CD4-positive, alpha-beta T cell (primary cell): ENCODE measurements at places on chromosomes 1 and 21.

DNA sequence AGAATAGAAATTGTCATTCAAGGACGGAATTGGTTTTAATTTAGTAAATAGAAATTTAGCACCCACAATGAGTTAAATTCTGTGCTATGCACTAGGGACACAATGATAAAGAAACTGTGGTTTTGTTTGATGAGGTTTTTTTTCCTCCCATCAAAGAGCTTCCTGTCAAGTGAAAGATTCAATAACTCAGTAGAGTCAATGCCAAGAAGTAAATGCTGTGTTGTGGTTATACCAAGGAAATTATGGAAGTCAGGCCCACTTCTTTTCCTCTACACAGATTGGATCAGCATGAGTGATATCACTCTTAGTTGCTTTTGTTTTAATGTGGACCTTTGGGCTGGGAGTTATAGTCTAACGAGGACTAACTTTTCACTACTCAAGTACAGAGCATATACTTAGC lies 1269.6 kb upstream of the ADGRL2 start:
- no peak for DNase-seq
- no peak overlapping the region for H3K27ac ChIP-seq
- H3K4me3 ChIP-seq: no peak overlapping the region
- H3K27me3 ChIP-seq: no peaks in the 10 kb centered on the region
- no peaks in the 10 kb centered on the region for H3K4me1 ChIP-seq

GRCh38 chr1:224267925-224268324 lies 62.0 kb downstream of the NVL start:
- H3K27me3 ChIP-seq: no peaks in the 10 kb centered on the region
- H3K36me3 ChIP-seq: peaks cover 19% of the 10 kb centered on the region
- DNase-seq: no peak
- no peak overlapping the region for H3K4me3 ChIP-seq

DNA sequence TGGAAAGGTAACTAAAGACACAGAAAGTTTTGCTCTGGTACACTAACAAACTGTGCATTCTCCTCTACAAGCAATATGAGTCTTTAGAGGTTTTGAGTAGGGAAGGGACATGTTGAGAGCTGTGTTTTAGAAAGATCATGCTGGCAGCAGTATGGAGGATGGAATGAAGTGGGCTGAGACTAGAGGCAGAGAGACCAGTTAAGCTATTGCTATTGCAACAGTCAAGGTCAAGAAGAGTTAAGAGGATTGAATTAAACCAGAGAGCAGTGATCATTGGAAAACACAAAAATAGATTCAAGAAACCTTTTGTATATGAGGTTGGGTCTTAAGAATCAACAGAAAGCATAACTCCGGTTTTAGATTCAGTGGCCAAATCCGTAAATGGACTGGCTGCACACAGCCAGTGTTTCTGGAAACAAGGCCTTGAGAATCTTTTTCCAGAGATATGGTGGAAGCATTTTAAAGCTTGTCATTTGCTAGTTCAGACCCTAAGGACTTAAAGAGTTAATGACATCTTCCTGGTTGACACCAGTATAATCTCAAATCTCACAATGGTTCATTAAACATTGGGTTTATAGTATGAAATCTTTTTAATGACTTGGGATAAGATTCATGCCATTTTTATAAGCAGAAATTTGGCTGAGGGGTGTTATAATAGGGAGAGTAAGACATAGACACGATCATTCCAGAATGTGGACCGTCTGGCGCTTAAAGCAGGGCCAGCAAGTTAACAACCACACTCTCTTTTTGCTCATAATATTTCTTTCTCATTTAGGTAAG lies 177.9 kb downstream of the NR5A2 start:
- no peak for DNase-seq
- no peaks in the 10 kb centered on the region for H3K27me3 ChIP-seq
- no peaks in the 10 kb centered on the region for H3K36me3 ChIP-seq
- H3K27ac ChIP-seq: no peak overlapping the region
- no peaks in the 10 kb centered on the region for H3K4me1 ChIP-seq
- no peak overlapping the region for H3K4me3 ChIP-seq

DNA sequence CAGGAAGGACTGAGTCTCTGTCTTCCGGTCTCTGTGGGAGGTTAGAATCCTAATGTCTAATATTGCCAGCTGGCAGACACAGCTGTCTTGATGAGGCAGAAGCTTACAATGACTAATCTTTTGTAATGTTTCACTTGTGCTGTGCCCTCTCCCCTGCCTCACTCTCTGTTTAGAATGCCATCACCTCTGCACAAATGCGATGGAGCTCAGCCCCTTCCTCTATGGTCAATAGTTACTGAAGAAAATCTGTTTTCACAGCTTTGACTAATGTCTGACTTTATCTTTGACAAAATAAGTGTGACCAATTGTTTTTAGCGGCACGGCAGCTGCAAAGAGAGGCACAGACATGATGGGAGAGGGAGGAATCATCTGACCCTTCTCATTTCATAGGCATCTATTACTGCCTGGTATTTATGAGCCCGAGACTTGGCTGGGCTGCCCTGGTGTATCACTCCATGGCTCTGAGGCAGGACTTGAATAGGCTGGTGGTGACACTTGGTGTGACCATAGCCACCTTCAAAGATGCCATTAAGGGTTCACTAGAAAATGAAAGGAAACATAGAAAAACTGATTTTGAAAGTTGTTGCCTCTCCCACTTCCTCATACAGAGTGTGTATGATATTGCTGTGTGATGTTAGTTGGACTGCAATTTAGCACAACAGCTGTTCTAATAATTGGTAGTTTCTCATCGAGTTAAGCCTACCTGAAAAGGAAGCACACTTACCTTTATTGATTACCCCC lies 163.2 kb upstream of the NBPF11 start:
- H3K4me3 ChIP-seq: no peak overlapping the region
- no peak overlapping the region for H3K27ac ChIP-seq
- H3K36me3 ChIP-seq: no peaks in the 10 kb centered on the region
- DNase-seq: no peak
- H3K4me1 ChIP-seq: peaks cover 16% of the 10 kb centered on the region

DNA sequence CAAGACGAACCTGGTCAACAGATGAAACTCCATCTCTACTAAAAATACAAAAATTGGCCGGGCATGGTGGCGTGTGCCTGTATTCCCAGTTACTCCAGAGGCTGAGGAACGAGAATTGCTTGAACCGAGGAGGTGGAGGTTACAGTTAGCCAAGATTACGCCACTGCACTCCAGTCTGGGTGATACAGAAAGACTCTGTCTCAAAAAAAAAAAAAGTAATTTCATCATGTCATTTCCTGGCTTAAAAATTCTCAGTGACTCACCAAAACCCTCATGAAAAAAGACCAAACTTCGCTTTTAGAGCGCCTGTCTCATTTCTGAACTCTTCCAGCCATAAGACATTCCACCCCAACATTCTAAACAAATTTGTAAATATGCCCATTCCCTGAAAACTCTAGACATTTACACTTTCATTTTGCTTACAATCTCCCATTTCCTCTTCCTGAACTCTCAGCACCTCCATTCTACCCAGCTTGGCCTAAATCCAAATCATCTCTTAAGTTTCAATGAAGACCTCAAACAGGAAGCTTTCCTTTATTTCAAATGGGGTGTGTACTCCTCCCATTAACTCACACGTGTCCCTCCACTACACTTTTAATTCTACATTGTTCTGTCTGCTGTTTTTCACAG lies 50.5 kb upstream of the PRRC2C start:
- DNase-seq: no peak
- H3K27ac ChIP-seq: peak overlapping the region; percentile 32
- no peaks in the 10 kb centered on the region for H3K36me3 ChIP-seq
- no peaks in the 10 kb centered on the region for H3K27me3 ChIP-seq
- peaks cover 11% of the 10 kb centered on the region for H3K4me1 ChIP-seq

DNA sequence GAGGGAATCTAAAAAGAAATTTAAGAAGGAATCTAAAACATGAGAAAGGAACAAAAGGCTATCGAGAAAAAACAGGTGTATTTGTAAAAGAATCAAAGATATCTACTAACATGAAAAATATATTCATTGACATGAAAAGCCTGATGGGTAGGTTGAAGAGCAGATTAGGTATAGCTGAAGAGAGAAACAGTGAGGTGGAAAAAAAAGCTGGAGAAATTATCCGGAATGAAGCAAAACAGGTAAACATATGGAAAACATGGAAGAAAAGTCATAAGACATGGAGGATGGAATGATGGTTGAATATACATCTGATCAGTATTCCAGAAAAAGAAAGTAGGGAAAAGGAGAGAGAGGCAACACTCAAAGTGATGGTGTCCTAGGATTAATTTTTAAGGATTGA lies 9.6 kb downstream of the EVA1C start:
- no peak overlapping the region for H3K4me3 ChIP-seq
- H3K27ac ChIP-seq: no peak overlapping the region
- no peaks in the 10 kb centered on the region for H3K4me1 ChIP-seq
- H3K36me3 ChIP-seq: peaks cover 5% of the 10 kb centered on the region
- no peaks in the 10 kb centered on the region for H3K27me3 ChIP-seq
- no peak for DNase-seq

DNA sequence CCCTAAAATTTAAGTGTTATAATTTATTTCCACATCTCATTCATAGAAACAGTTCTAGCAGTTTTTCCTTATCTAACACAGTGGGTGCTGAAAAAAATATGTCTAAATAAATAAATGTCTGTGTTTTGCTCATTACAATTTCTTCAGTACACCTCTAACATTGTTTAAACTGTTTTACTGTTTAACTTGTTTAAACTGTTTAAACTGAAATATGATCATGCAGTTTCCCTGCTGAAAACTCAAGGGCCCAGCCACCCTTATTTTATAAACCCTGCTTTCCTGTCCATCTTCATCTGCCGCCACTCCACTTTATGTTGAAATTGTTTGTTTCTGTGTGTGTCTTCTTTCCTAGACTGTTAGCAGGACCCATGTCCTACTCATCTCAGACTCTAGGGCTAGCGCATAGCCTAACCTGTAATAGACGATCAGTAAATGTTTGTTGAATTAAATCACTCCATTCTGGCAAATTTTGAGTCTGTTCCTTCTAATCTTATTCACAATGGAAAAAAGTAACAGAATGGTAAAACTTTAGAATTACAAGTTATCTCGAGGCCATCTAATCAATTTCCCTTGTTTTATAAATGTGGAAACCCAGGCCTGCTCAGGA lies 9.4 kb upstream of the PIK3C2B start:
- DNase-seq: no peak
- no peaks in the 10 kb centered on the region for H3K36me3 ChIP-seq
- H3K4me3 ChIP-seq: no peak overlapping the region
- H3K4me1 ChIP-seq: peaks cover 14% of the 10 kb centered on the region
- H3K27ac ChIP-seq: no peak overlapping the region

DNA sequence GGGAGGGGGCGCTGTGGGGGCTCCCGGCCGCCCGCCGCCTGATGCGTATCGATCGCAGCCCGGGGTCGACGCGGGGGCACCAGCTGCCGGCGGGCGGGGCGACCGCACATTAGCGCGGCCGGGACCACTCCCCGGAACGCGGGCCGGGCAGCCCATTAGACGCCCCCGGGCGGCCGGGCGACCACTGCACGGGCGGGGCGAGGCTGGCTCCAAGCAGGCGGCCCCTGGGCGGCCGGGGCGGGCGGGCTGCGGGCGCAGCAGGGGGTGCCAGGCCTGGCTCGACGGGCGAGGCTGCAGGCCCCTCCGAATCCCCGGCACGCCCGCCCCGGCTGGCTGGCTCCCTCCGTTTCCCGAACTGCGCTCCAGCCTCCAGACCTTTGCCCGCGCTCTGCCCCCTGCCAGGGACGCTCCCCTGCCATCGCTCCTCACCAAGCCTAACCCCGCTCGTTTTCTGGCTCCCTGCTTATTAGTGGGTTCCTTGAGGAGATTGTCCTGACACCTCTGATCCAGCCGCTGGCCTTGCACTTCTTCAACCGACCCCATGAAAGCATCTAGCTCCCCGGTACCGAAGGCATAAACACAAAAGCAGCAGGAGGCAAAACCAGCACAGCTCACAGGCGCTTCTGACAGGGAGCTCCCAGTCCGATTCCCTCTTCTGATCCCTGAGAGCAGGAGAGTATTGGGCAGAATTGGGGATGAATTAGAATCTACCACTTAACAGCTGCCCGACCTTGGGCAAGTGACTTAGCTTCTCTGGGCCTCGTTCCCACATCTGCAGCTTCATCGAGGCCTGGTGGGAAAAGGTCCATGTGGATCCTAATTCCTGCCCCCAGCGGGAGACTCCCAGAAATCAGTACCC lies 92.6 kb upstream of the CASZ1 start:
- H3K4me1 ChIP-seq: no peaks in the 10 kb centered on the region
- no peaks in the 10 kb centered on the region for H3K36me3 ChIP-seq
- H3K27ac ChIP-seq: no peak overlapping the region
- H3K27me3 ChIP-seq: peaks cover 37% of the 10 kb centered on the region
